ENCODE measurements at places on chromosomes 13 and 19. TPM values are rescaled to one million over a fixed set of nuclear protein-coding genes. Genes with fewer than 3 reads are reported as not detected.

Gene ZSWIM9
- 9.3 TPM for total RNA-seq

Gene TMIGD2
- 45.4 TPM for total RNA-seq

Gene TLE6
- total RNA-seq = 1.6 TPM

Gene CGB5
- total RNA-seq = not detected

Gene USHBP1
- total RNA-seq = not detected

Gene GPR180
- 6.8 TPM for total RNA-seq

Gene FPR1
- not detected for total RNA-seq

Gene CCDC169
- 0.17 TPM for total RNA-seq

Gene GPC6
- total RNA-seq = not detected

Gene CDX2
- total RNA-seq = not detected

GRCh38 chr19:11091703-11092153 lies 2.5 kb downstream of the LDLR start:
- H3K4me3 ChIP-seq = peak overlapping the region; percentile 97
- peak overlapping the region; percentile 99 for H3K27ac ChIP-seq
- H3K36me3 ChIP-seq = peaks cover 56% of the 10 kb centered on the region
- DNase-seq = peak; percentile 64

GRCh38 chr13:101120007-101120406 lies 296.3 kb downstream of the NALCN start:
- no peak overlapping the region for H3K4me3 ChIP-seq
- H3K4me1 ChIP-seq = no peaks in the 10 kb centered on the region
- peaks cover 4% of the 10 kb centered on the region for H3K27me3 ChIP-seq

DNA sequence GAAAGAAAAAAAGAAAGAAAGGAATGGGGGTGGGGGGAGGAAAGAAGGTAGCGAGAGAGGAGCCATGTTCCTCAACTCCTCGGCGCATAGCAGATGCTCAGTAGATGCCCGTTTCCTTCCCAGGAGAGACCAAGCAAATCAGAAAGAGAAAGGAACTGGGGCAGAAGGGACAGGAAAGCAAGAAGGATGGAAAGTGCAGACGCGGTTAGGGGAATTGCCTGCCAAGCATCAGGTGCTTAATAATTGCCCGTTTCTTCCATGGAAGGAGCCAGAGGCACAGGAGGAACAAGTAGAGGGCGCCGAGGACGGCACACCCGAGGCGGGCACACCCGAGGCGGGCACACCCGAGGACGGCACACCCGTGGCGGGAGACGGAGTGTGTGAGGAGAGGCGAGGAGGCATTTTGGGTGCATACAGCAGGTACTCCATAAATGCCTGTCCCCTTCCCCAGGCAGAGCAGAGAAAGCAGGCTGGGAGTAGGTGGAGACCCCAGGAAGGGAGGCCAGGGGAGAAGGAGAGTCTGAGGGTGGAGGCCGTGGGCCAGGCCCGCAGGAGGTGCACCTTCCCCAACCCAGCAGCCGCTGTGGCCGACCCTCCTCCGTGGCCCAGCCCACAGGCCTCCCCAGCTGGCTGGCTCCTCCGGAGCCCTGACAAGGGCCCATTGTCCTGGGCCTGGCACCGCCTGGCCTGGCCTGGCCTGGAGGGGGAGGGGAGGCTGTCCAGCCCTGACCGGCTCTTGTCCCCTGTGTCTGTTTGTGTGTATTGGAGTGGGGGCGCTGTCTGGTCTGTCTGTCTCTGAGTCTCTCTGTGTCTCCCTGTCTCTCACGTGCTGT lies 14.6 kb downstream of the JOSD2 start:
- no peaks in the 10 kb centered on the region for H3K36me3 ChIP-seq
- H3K4me3 ChIP-seq = no peak overlapping the region
- peaks cover 5% of the 10 kb centered on the region for H3K27me3 ChIP-seq
- no peak for DNase-seq
- H3K27ac ChIP-seq = no peak overlapping the region
- peaks cover 11% of the 10 kb centered on the region for H3K4me1 ChIP-seq

DNA sequence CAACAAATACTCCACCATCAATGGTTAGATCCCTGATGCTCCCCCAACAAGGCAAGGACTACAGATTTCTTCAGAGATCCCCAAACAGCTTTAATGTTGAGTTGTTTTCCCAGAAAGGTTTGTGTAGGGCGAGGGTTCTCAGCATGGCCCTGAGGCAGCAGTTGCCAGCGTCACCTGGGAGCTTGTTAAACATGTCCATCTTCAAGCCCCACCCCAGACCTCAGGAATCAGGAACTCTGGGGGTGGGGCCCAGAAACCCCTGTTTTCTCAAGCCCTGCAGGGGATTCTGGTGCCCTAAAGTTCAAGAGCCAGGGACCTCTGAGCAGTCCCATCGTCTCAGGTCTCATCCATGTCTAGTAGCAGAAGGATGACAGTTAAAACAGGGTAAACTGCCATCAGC lies 9.6 kb downstream of the EFNB2 start:
- no peaks in the 10 kb centered on the region for H3K4me1 ChIP-seq
- no peaks in the 10 kb centered on the region for H3K36me3 ChIP-seq

GRCh38 chr19:30577551-30578105 lies 205.4 kb downstream of the ZNF536 start:
- no peaks in the 10 kb centered on the region for H3K36me3 ChIP-seq
- no peak overlapping the region for H3K4me3 ChIP-seq
- no peak for DNase-seq
- no peak overlapping the region for H3K27ac ChIP-seq
- H3K4me1 ChIP-seq = no peaks in the 10 kb centered on the region

DNA sequence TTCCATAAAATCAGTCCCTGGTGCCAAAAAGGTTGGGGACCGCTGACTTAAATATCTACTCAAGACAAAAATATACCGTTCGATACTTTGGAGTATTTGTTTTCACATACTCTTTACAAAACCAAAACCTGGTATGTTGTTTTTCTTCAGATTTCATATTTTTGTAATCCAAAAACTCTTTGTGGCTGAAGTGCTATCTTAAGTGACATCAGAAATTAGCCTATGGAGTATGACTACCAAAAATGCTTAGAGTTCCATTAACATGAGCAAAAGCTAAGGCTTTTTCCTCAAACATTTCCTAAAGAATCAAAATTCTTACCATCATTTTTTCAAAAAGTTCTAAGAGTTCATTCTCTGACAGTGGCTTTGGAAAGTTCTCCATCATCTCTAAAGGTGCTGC lies 52.0 kb downstream of the DIAPH3 start:
- no peaks in the 10 kb centered on the region for H3K4me1 ChIP-seq
- no peak for DNase-seq
- no peaks in the 10 kb centered on the region for H3K27me3 ChIP-seq
- H3K4me3 ChIP-seq = no peak overlapping the region

DNA sequence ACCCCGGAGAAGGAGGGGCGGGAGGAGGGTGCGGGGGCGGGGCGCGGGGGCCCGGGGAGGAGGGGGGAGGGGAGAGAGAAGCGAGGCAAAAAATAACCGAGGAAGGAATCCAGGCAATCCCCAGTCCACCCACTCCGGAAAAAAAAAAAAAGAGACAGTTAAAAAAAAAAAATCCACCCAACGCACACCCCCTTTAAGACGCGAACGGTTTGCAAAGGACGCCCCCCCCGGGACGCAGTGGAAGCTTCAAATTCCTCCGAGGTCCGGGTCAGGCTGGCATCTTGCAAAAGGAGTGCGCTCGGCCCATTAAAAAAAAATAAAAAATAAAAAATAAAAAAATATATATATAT lies at the start of gene CACNA1A:
TSS of gene CACNA1A (minus strand) at position 9 of the 350 bp plus-strand sequence. CDS start 255 bp downstream, outside the sequence.
- H3K27me3 ChIP-seq = peaks cover 55% of the 10 kb centered on the region
- H3K4me3 ChIP-seq = no peak within 1 kb of the TSS
- H3K4me1 ChIP-seq = no peaks in the 10 kb centered on the region
- H3K36me3 ChIP-seq = no peaks in the 10 kb centered on the region
- DNase-seq = no peak
- no peak within 1 kb of the TSS for H3K27ac ChIP-seq

GRCh38 chr13:61880578-61881283 lies 465.1 kb upstream of the PCDH20 start:
- H3K27me3 ChIP-seq = no peaks in the 10 kb centered on the region
- DNase-seq = peak; percentile 17
- H3K4me1 ChIP-seq = no peaks in the 10 kb centered on the region
- no peak overlapping the region for H3K27ac ChIP-seq
- no peak overlapping the region for H3K4me3 ChIP-seq
- no peaks in the 10 kb centered on the region for H3K36me3 ChIP-seq

DNA sequence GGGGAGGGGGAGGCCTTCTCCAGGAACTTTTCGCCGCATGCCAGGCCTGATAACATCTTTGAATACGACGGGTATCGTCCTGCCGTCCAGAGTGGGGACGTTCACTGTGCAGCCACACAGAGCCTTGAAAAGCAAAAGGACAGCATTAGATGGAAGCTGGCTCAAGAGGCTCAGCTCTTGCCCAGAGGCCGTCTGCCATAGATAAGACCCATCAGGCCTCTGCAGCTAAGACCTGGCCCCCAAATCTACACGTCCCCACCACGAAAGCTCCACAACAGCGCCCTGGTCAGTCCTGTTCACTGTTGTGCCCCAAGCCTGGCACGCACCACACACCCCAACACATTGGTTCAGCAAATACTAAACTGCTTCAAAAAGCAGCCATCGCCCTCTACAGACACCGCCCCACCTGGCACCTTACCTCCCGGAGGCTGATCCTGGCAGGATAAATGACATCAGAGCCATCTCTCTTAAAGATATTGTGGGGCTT lies 2.1 kb downstream of the DNAJB1 start:
- H3K27ac ChIP-seq = peak overlapping the region; percentile 93
- H3K4me3 ChIP-seq = peak overlapping the region; percentile 94
- H3K27me3 ChIP-seq = no peaks in the 10 kb centered on the region
- peaks cover 35% of the 10 kb centered on the region for H3K36me3 ChIP-seq
- peaks cover 57% of the 10 kb centered on the region for H3K4me1 ChIP-seq
- no peak for DNase-seq

- H3K4me1 ChIP-seq = no peaks in the 10 kb centered on the region
- no peak overlapping the region for H3K27ac ChIP-seq
- no peak for DNase-seq
- peaks cover 2% of the 10 kb centered on the region for H3K27me3 ChIP-seq
Observed at GRCh38 chr13:75416327-75417011, 65.5 kb downstream of the TBC1D4 start.

DNA sequence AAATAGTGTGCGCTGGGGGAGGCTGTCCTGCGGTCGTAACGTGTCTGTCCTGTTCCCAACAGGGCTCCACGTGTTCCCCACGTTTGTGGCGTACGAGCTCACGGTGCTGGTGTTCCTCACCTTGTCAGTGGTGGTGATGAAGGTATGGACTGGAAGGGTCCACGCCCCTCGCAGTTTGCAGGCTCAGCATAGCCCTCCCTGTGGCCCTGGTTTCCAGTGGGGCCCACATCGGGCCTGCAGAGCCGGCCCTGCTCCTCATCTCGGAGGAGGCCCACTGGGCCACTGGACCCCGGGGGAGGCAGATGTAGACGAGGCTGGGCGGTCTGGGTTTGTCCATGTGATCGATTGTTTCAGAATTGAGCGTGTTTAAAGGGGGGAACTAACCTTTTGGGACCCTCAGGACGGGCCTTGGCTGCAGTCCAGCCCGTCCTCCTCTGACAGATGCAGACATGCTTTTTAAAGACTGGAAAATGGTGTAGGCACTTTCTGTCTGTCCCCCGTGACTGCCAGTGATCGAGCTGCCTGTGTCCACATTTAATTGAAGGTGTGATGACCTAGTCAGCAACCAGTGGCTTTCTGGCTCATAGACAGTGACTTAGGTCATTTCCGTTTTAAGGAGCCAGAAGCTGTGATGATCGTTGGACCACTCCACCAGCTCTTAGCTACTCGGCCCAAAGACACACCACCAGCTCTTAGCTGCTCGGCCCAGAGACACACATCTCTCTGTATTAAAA lies 37.1 kb upstream of the TFDP1 start:
- H3K4me1 ChIP-seq = peaks cover 3% of the 10 kb centered on the region
- H3K36me3 ChIP-seq = peaks cover 5% of the 10 kb centered on the region
- peak; percentile 3 for DNase-seq
- H3K27me3 ChIP-seq = no peaks in the 10 kb centered on the region

- DNase-seq = no peak
- H3K4me3 ChIP-seq = peak overlapping the region; percentile 96
- peak overlapping the region; percentile 94 for H3K27ac ChIP-seq
- H3K4me1 ChIP-seq = peaks cover 42% of the 10 kb centered on the region
Observed at GRCh38 chr19:42252365-42253244, 2.3 kb downstream of the ERF start.

- peaks cover 37% of the 10 kb centered on the region for H3K4me1 ChIP-seq
- no peaks in the 10 kb centered on the region for H3K27me3 ChIP-seq
- no peak overlapping the region for H3K4me3 ChIP-seq
- DNase-seq = peak; percentile 20
Observed at GRCh38 chr13:20412691-20413355, 112.8 kb downstream of the CRYL1 start.

DNA sequence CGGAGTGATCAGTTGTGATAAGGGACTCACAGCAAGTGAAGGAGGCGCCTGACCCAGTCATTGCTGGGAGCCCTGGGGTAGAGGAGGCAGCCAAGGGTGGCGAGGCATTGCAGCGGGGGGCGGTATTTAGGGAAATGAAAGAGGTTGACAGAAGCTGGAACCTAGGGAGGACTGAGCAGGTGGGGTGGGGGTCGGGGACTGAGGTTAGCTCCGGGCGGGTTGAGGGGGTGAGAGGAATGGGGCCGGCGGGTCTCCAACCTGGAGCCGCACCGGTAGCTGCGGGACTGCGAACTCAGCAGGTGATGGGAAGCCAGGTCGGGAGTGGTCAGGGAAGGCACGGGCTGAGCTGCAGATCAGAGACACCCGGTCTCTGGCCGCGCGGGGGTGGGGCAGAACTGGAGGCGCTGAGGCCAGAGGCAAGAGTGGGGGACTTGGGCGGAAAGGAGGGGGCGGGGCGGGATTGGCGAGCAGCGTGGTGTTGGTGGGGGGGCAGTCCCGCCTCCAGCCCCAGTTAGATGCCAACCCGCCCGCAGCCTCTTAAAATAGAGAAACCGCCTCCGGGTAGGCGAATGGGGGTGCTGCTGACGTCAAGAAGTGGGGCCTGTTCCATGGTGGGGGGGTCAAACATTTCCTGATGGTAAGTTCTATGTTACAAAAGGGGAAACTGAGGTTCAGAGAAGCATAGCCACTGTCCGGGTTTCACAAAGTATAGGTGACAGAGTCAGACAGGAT lies 1.5 kb downstream of the MAST3 start:
- peaks cover 35% of the 10 kb centered on the region for H3K4me1 ChIP-seq
- peaks cover 9% of the 10 kb centered on the region for H3K27me3 ChIP-seq
- H3K36me3 ChIP-seq = no peaks in the 10 kb centered on the region
- DNase-seq = peak; percentile 20

DNA sequence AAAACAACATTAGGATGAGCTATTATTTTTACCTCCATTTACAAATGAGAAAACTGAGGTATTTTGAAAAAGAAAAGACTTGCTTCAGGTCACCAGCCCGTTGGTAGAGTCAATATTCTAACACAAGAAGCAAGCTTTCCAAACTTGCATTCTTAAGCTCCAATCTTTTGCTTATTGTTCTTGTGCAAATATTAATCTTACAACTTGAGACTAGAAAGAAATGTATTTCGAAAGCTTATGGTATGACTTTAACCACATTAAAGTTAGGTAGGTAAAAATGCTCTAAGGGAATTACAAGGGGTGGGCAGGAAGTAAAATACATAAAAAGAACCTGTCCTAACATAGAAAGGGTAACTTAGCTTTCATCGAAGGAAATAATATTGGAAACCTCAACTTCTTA lies 453.9 kb downstream of the SLITRK5 start:
- no peak overlapping the region for H3K27ac ChIP-seq
- no peaks in the 10 kb centered on the region for H3K27me3 ChIP-seq
- no peaks in the 10 kb centered on the region for H3K4me1 ChIP-seq
- H3K36me3 ChIP-seq = no peaks in the 10 kb centered on the region
- no peak overlapping the region for H3K4me3 ChIP-seq
- DNase-seq = no peak

- H3K27me3 ChIP-seq = no peaks in the 10 kb centered on the region
- no peaks in the 10 kb centered on the region for H3K4me1 ChIP-seq
- H3K36me3 ChIP-seq = peaks cover 24% of the 10 kb centered on the region
- H3K4me3 ChIP-seq = no peak overlapping the region
- H3K27ac ChIP-seq = no peak overlapping the region
- no peak for DNase-seq
Observed at GRCh38 chr19:38107129-38107528, 116.9 kb downstream of the DPF1 start.
